ENCODE measurements at places on chromosomes 2 and 18. TPM values are rescaled to one million over a fixed set of nuclear protein-coding genes. Genes with fewer than 3 reads are reported as not detected.

Gene HNMT
- 1.2 TPM for total RNA-seq

Gene LHCGR
- total RNA-seq, result not detected

Gene ZNF516
- total RNA-seq, result 14.6 TPM

Gene ASPRV1
- total RNA-seq, result 0.37 TPM

Gene CACNB4
- 0.11 TPM for total RNA-seq

Gene RGPD4
- not detected for total RNA-seq

Gene IL36A
- not detected for total RNA-seq

Gene TNFRSF11A
- total RNA-seq, result 1.1 TPM

Gene TMEM178A
- not detected for total RNA-seq

Gene SCG2
- total RNA-seq, result 0.14 TPM

Gene LDAH
- total RNA-seq, result 15.0 TPM

Gene INHBB
- total RNA-seq, result not detected

All from foreskin keratinocyte (primary cell).